ENCODE measurements at places on chromosomes 3 and 15.
A peak's percentile ranks its signal among the peaks of the same experiment; 100 is the strongest.

- no peak for DNase-seq
Observed at GRCh38 chr3:32399030-32399620, 7.5 kb downstream of the CMTM7 start.

GRCh38 chr3:103949693-103950092 lies 1417.0 kb upstream of the ALCAM start:
- DNase-seq = no peak

- no peak for DNase-seq
Observed at GRCh38 chr3:99645277-99646106, 7.1 kb downstream of the COL8A1 start.

GRCh38 chr15:88878720-88879184 lies 16.6 kb downstream of the HAPLN3 start:
- DNase-seq = peak; percentile 72

- no peak for DNase-seq
Observed at GRCh38 chr15:77624868-77625267, 7.8 kb downstream of the LINGO1 start.

DNA sequence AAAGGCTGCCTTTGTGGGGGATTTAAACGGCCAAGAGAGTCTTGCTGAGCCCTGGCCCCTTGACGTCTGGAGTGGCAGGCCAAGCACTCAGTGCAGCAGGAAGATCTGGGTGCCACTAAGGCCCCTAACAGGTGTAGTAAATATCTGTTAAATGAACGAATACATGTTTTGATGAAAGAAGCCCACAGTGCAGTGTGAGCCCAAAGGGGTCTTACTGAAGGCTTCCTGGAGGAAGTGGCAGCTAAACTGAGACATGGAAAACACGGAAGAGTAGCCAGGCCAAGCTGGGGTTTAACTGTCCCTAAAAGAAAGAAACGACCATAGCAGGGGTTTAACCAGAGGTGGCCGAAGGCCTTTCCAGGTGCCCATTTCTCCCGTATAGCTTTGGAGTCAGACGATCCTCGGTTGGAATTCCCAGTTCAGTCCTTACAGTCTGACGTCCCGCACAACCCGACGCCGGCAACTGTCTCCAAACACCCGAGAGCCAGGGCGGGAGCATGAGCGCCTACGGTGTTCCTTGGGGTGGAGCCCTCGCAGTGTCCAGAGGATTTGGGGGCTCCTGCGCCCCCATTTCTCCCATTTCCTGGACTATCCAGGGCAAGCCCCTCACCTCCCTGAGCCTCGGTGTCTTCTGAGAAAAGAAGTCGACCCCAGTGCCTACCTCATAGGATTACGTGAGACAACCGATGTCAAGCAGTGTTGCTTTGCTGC lies 910 bp upstream of the ABHD6 start:
- no peak for DNase-seq

DNA sequence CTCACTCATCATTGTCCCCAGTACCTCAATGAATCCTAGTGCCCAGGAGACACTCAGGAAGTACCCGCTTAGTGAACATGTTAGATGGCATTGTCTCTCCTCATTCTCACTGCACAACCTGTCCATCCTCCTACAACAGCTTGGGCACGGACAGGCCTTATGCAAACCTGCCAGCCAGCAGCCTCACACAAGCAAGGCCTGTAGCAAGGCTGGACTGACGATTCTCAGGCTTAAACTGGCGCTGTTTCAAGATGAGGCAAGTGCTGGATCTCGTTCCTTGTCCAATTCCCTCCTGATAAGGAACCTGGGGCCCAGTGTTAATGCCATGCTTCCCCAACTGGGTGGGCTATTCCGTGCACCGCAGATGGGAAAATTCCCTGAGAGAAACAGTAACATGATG lies 59.0 kb downstream of the CDCP1 start:
- DNase-seq = no peak

- DNase-seq = no peak
Observed at GRCh38 chr15:69666921-69667811, 214.5 kb downstream of the RPLP1 start.

- no peak for DNase-seq
Observed at GRCh38 chr3:128194843-128195242, 41.6 kb downstream of the EEFSEC start.

DNA sequence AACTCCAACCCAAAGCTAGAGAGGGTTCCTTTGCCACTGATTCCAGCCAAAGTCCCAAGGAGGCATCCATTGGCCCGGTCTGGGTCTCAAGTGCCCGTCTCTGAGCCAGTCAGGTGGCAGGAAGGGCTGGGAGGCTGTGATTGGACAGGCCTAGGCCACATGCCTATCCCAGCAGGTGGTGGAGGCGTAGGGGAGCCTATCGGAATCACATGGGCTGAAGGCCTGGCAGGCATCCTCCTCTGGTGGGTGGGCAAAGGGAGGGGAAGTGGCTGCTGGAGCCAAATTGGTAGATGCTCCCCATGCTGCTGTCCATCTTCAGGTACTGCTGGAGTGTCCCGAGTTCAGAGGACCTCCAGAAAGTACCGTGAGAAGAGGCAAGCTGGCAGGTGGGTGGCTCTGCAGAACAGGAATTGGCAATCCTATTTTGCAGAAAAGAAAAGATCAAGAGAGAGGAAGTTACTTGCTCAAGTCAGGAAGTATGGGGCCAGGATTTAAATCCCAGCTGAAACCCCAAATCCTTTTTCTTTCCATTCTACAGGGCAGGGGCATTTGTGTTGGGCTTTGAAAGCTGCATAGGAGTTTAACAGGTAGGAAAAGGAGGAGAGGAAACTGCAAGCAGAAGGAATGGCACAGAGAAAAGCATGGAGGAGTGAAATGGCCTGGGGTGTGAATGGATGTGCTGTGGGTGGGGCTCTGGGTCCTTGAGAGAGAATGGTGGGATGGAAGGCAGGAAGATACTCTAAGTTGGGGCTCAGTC lies 3.7 kb downstream of the CHST13 start:
- DNase-seq = no peak

GRCh38 chr3:42852441-42852840 lies 23.2 kb downstream of the CYP8B1 start:
- DNase-seq = no peak

GRCh38 chr3:39170461-39170860 lies 17.1 kb upstream of the CSRNP1 start:
- DNase-seq = no peak

DNA sequence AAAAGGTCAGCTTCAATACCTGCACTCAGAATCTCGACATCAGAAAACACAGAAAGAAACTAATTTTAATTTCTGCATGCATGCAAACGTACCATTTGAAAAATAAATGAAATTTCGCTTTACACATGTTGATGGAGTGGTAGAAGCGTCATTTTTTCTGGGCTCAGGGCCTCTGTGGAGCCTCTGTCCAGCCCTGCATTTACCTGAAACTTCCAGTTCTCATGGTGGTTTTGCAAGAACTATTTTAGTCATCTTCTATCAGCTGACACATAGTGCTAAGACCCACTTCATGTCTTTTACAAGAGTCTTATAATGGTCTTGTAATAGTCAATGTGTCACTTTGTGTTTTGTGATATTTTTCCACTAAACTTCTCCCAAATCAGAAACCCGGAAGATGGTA lies 5.3 kb downstream of the KY start:
- DNase-seq = no peak

GRCh38 chr3:29456901-29457300 lies 176.0 kb downstream of the RBMS3 start:
- no peak for DNase-seq

GRCh38 chr3:12349895-12350811 lies 61.3 kb downstream of the PPARG start:
- DNase-seq = no peak

- DNase-seq = no peak
Observed at GRCh38 chr3:89628856-89629670, 521.6 kb downstream of the EPHA3 start.

DNA sequence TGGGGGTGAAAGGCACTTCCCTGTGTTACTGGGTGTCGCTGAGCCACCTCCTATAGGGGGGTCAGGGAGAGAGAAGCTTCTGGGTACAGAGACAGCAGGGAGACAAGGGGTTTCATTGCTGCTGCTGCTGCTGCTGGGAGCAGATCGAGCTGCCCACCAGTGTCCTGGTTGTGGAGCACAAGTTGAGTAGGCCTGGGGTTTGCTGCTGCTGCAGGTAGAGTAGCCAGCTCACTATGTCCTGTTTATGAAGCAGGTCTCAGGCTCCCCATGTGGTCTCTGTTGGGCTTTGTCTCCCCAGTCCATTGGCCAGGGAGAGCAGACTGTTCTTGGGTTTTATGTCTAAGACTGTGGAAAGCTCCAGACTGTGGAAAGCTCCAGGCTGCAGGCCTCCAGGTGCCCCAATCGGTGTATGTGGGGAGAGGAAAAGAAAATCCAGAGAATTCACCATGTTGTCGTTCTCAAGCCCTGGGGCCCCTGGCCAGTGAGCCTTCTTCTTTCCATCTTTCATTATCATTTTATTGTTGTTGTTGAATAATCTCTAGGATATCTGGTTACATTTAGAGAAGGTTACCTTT lies 157.8 kb downstream of the ADAMTS17 start:
- DNase-seq = peak; percentile 43

GRCh38 chr15:100895721-100896120 lies 16.1 kb downstream of the ALDH1A3 start:
- DNase-seq = no peak

- DNase-seq = no peak
Observed at GRCh38 chr3:190706582-190706981, 155.9 kb downstream of the GMNC start.

GRCh38 chr15:91824256-91824655 lies 29.3 kb upstream of the SLCO3A1 start:
- DNase-seq = no peak

GRCh38 chr3:105791131-105791530 lies 77.7 kb downstream of the CBLB start:
- no peak for DNase-seq

DNA sequence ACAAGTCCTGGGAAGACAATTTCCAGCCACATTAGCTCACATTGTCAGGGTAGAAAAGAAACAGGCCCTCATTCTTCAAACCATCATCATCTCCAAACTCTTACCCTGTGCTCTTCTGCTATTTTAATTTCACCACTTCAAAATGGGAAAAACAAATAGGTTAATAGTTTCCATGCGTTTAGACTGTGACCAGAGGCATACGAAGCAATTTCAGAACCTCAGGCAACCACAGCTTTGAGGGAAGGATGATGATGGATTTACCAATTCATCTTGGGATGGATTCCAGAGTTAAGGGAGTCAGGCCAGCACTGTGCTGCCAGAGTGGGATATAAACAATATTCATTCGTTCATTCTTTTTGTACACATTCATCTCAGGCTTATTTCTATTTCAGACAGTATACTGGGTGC lies 307.8 kb upstream of the TPRG1 start:
- no peak for DNase-seq

DNA sequence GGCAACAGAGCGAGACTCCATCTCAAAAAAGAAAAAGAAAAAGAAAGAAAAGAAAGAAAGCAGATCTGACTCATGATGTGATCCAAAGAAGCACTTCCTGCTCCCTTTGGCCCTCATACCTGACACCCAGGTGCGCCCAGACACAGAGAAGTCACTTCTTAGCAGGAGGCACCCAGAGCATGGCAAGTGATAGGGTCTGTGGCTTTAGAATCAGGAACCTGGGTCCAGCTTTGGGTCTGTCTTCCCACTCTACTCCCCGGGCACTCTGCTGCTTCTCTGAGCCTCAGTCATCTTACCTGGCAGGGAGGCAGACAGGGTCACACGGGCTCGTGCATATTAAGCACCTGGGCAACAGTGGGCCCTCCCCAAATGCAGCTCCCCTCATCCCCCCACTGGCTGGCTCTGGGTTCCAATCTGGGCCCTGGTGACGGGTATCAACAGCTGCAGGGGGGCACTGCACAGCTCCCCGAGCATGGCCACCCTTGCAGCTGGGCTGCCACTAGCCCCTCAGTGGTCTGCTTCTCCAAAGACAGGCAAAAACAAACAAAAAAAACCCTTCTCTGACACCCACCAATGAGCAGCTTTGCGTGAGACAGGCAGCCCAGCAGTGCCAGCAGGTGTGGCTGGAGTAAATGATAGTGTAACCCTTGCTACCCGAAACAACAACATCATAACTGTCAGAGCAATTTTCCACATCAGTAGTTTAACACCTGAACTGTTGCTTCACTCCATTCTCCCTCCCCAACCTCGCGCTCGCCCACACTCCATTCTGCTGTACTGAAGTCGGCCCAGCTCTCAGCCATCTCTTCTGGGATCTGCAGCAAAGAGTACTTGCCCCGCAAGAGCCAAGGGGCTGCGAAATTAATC lies 99.8 kb downstream of the MEGF11 start:
- DNase-seq = no peak

DNA sequence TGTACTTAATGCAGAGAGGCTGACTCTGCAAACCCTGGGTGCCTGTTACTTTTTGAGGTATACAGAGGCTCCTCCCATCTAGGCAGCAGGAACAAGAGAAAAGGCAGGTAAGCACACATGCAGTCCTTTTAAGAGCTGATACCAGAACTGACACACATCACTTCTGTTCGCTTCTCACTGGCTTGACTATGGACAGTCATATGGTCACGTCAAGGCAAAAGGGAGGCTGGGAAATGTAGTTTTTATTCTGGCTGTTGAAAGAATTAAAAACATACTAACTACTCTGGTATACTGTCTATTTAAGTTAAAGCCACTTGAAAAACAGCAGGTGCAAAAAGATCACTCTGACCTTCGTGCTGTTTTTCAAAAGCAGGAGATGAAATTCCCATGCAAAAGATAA lies 218.3 kb downstream of the CTNNB1 start:
- DNase-seq = no peak

Measured in activated effector memory CD4-positive, alpha-beta T cell treated with anti-CD3 and anti-CD28 coated beads, Interleukin-2, amount 50 U/mL, for 16 hours (primary cell).